ENCODE measurements at places on chromosomes 6 and 20.

DNA sequence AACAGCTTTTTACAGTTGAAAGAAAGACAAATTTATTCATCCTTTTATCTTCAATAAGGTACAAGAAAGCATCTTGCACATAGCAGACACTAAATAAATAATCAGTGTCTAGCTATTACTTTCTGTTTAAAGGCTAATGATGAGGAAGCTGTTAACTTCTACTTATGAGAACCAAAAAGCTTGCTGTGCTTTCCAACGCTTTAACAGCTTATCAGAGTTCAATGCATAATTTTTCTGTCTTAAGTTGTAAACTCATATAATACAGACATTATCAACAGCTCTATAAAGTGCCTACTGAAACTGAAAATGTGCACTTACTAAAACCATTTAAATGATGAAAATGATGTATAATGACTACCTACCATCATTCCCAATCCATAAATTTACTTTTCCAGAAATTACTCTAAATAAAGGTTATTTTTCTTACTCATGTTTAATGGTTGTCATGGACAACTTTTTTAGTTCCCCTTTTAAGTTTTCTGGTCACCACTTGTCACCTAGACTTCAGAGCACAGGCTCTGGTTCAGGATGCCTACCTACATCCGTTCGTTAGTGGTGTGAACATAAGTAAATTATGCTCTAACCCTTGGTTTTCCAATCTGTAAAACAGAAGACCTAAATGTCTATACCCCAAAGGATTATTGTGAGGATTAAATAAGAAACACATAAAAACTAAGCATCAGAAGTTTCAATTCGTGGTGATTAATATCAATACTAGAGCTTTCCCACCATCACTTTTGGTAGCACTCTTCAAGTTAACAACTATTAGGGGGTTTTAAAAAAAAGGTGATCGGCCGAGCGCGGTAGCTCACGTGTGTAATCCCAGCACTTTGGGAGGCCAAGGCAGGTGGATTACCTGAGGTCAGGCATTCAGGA is 8.0 kb downstream of the PNISR start:
- no peak for DNase-seq

DNA sequence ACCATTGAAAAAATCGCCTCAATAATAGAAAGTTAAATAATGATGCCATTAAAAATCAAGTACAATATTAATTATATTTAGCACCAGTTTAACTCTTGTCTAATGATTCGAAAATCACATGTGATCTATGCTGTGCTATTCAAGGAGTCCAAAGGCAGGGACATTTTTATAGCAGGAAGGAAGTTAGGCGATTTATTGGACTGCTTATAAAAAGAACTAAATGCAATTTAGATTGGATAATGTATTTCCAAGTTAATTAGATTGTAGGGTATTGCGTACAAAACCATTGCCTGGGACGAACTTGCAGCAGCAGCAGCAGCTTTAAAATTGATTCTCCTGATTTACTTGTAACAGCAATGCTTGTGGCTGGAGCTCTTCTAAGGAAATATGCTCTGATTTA is 87.4 kb upstream of the TMEM181 start:
- no peak for DNase-seq

- DNase-seq = peak; percentile 89
These were observed 587.2 kb downstream of the EPM2A start for GRCh38 chr6:145147981-145148749.

- DNase-seq = peak; percentile 58
These were observed 26.8 kb downstream of the PPP1R14C start for GRCh38 chr6:150169609-150170008.

GRCh38 chr6:105270511-105270910 is 90.7 kb upstream of the POPDC3 start:
- DNase-seq = peak; percentile 23

- no peak for DNase-seq
These were observed 101.3 kb downstream of the SMOC2 start for GRCh38 chr6:168542301-168542700.

GRCh38 chr6:54730767-54731630 is 115.6 kb upstream of the FAM83B start:
- DNase-seq = no peak
